Stimulated activated CD4-positive, alpha-beta T cell treated with anti-CD3 and anti-CD28 coated beads, Interleukin-12 subunit alpha, Interleukin-12 subunit beta, amount 100 ng/mL, for 48 hours (primary cell): ENCODE measurements at places on chromosomes 5 and 9.

DNA sequence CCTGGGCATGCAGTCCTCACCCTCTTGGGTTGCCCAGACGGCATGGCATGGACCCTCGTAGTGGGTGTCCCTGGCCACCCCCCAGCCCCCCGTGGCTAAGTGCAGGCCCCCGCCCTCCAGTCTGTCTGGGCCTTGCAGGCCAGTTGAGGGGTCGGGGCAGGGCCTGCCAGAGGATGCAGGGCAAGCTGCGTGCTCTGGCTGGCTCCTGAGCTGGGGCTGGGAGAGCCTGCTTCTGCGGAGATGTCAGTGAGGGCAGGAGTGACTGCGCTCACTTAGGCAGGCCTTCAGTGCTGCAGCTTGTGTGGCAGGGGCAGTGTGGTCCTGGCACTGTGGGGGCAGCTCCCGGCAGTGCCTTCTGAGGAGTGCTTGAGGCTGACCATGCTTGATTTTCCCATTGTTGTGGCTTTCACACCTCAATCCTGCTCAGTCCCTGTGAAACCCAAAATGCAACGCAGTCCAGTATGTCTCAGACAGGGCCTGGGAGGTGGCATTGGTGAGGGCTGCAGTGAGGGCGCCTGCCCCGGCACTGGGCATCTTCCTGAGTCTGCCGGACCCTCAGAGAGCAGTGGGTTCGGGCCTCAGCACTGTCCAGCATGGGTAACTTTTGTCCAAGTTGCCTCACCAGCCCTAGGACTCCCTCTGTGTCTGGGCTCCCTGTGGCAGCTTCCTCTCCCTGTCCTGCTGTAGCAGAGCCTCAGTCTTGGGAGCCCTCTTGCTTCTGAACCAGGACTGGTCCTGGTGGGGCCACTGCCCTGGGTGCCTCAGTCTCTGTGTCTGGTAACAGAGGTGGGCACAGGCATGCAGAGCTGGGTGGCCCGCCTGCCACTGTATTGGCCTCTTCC is 93.0 kb downstream of the PHF2 start:
- DNase-seq: no peak

DNA sequence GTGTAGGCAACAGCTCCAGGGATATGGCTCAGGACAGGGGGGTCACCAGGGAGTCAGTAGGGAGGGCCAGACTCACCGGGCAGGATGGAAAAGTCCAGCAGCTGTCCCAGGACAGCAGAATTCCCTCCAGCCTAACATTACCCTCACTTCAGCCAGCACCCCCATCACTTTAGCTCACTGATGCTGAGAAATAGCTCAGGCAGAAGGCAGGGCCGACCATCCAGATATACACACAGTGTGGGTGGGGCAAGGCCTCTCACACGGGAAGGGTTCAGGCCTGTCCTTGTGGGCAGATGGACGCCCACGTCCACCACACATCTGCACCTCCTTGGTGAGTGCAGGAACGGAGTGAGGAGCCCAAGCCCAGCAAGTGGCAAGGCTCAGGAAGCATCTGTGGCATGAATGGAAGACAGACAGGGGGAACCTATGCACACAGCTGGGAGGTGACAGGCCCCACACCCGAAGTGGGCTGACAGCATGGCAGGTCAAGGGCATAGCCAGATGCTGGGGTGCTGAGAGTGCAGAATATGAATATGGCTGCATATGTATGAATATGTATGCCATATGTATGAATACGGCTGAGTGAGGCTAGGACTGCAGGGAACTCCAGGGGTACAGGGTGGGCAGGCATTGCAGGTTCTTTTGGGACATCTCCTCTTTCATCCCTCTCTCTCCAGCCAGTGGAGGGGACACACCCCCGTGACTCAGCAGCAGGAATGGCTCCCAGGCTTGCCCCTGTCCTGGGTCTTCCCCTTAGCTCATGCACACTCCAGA is 17.0 kb downstream of the BICD2 start:
- DNase-seq: no peak

- DNase-seq: no peak
Observed at GRCh38 chr5:177966009-177966838, 29.8 kb downstream of the PROP1 start.

DNA sequence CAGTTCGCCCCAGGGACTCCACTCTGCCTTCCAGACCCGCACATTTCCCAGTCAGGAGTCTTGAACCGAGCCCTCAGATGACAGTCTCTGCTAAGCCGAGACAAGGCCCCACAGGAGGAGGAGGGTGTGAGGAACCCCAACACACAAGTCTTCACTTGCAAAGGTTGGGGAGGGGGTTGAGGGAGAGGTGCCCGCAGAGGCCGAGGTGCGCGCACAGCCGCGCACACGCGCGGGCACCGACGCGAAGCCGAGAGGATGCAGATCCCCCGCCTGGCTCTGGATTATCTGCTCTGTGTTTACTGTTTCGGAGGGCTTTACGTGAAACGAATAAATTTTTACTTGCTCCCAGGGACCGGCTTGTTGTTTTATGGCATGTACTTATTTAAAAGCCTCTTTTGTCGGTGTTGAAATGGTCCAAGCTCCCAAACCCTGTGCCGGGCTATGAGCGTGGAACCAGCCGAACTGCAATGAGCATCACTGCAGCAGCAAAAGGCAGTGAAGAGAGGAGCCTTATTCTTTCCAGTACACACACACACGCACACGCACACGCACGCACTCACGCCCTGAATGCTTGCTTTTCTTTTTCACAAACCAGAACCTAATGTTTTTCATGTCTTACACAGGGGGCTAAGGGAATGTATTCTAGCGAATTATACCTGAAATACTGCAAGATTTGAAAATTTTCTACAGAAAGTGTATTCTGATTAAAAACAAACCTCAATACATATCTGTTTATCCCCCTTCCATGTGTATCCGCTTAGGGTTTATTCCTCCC is 297.7 kb downstream of the PARP8 start:
- DNase-seq: no peak

GRCh38 chr5:71922584-71923106 is 184.6 kb upstream of the MAP1B start:
- no peak for DNase-seq

DNA sequence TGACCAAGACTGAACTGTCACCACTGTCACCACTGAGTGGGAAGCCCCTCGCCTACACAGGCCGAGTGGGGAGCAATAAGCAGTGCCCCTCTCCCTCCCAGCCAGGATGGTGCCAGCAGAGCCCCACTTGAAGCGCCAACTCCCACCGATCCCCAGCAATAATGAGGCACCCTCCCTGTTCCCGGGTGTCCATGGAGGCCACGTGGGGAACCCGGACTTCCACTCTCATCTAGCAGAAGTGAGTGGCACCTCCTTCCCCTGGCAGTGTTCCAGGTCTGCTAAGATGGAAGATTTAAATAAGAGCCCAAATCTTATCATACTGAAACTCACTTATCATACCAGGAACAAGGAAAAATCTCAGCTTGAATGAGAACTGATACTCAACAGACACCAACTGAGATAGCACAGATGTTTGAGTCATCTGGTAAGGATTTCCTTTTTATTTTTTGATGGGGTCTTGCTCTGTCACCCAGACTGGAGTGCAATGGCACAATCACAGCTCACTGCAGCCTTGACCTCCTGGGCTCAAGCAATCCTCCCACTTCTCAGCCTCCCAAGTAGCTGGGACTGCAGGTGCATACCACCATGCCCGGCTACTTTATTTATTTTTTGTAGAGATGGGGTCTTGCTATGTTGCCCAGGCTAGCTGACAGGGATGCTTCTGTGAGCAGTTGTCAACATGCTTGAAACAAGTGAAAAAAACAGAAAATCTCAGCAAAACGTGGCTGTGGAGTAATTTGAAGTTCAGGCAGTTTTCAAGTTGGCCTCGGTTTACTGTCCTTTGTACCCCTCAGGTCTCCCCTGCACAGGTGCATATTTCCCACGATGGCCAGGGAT is 29.6 kb upstream of the ASS1 start:
- DNase-seq: no peak

GRCh38 chr5:50711280-50711679 is 44.8 kb downstream of the PARP8 start:
- peak; percentile 25 for DNase-seq

GRCh38 chr5:168705321-168705720 is 126.2 kb upstream of the PANK3 start:
- no peak for DNase-seq

GRCh38 chr9:137079401-137079787 is 2.1 kb downstream of the UAP1L1 start:
- no peak for DNase-seq

- no peak for DNase-seq
Observed at GRCh38 chr9:94931740-94932139, 205.2 kb downstream of the AOPEP start.

DNA sequence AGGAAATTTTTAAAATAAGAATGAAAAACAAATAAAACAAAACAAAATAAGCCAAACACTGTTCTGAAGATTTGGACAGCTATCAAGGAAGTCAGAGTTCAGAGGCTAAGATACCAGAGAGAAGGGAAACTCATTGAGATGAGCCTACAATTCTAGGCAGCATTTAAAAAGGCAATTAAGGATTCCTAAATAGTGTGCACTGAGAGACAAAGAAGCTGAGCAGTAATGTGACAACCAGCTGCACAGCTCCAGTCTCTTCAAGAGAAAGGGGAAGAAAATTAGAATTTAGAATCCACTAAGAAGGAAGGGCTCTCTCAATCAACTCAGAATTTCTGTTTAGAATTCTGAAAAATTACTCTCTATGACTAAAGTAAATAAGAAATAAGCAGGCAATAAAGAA is 246.7 kb upstream of the COX7C start:
- no peak for DNase-seq

DNA sequence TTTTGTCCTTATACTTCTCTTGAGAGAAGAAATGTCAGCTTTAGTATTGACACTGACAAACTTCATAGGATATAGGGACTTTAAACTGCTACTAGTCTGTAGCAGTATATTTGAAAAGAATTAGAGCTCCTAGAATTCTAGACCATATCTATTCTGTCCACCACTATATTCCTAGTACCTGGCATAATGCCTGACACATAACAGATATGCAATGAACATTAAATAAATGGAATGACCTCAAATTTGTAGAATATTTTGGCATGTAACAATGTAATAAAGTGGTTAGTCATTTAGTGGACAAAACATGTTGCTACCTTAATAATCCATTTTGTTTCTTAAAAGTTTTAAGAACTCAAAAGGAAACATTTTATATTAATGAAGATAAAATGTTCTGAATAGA is 57.5 kb downstream of the HOMER1 start:
- DNase-seq: no peak

- DNase-seq: no peak
Observed at GRCh38 chr5:2156358-2157059, 273.8 kb upstream of the IRX4 start.

DNA sequence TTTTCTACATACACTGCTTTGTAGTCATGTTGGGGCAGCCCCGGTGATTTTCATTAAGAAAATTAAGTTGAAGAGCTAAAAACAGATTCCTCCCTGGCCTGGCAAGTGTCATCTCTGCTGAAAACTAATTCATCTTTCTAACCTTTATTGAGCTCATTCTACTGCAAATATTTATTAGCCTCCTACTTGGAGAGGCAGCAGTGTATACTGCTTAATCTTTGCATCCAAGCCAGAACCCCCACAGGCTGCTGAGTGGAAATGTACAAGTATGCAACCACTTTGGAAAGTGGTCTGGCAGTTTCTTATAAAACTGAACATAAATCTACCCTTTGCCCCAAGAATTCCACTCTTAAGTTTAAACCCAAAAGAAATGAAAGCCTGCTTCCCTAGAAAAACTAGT is 223.4 kb downstream of the DRD1 start:
- DNase-seq: no peak

DNA sequence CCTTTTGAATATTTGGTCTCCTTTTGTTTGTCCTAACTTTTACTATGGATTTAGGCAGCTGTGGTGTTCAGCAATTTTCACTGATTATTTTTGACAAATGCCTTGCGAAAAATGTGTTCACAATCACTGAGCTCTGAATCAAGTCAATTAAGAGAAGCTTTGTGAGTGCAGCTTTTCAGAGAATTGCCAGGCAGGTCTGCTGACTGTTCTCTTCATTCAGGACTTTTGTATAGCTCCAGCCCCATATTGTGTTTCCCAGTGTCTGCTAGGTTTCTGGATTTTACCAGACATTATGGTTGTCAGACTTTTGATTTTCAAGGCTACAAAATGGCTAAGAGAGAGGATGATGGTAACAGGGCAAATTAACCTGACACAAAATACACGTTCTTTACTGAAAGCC is 1055.9 kb downstream of the CDH18 start:
- DNase-seq: no peak

DNA sequence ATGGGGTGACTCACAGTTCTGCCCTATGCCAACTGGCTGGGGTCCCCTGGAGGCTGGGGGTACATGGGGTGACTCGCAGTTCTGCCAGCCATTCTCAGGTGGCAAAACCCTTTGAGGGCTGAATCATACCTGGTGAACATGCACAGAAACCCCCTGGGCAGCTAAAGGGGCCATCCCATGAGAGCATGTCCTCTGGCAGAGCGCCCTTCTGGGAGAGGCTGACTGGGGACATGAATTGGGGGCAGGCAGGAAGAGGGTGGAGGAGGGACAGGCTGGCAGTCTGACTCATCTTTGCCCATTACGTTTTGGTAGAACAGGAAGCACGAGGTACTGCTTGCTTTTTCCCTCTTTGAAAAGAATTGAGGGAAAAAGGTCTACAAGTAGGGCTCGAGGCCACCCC is 16.7 kb downstream of the TRAF1 start:
- DNase-seq: no peak

DNA sequence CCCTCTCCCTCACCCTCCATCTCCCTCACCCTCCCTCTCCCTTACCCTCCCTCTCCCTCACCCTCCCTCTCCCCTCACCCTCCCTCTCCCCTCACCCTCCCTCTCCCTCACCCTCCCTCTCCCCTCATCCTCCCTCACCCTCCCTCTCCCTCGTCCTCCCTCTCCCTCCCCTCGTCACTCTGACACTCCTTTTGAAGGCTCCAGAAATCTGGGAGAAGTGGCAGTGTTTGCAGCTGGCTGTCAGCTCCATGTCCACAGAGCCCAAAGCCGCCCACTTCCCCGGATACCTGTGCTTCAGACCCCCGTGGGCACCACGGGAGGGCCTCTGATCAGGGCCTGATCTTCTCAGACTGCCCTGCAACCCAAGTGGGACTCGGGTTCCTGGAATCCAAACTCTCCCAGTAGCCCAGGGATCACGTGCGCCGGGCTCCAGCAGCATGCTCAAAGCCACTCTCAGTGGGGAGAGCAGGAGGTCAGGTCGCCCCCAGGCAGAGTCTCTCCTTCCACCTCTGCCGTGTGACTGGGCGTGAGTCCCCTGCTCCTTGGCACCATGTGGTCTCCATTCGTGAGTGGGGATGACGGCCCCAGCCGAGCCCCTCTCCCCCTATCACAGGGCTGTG is 33.1 kb downstream of the DBH start:
- DNase-seq: no peak

GRCh38 chr9:7058473-7058872 is 300.7 kb downstream of the KDM4C start:
- DNase-seq: no peak
